ENCODE measurements at places on chromosomes 11 and 22.
A peak's percentile ranks its signal among the peaks of the same experiment; 100 is the strongest.

- no peak for DNase-seq
These were observed 114.0 kb downstream of the SIK3 start for GRCh38 chr11:116984186-116984585.

DNA sequence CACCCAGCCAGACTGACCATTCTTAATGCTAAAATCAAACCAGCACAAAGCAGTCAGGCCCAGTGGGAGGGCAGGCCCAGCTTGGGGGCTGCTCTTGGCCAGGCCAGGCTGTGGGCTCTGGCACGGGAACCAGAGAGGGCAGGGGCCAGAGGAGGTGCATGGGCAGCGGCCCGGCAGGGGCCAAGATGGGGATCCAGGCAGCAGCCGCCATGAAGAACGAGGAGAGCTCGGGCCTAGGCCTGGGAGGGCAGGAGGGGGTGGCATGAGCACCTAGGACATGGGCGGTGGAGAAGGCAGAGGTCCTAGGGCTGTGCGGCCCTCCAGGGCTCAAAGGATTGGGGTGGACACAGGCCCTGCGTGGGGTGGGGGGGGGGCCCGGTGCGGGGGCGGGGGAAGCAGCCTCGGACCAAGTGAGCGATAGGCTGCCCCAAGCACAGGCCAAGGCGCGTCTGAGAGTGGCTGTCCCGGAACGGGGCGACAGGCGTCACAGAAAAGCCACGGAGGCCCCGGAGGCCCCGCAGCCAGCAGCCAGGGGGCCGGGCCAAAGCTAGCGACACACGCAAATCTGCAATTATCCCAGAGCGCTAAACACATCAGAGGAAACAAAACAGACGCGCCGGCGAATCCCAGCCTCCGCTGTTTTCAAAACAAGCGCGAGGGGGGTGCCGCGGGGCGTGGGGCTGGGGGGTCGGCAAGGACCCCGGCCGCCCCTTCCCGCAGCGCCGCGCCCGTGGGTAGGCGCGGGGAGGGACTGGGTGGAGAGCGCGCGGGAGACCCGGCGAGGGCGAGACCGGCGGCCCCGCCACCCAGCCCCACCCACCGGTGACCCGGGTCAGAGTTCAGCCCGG is 8.3 kb downstream of the PLXNB2 start:
- no peak for DNase-seq

- DNase-seq = no peak
These were observed 110.9 kb downstream of the RASSF10 start for GRCh38 chr11:13119941-13120520.

- no peak for DNase-seq
These were observed 222.3 kb downstream of the ETS1 start for GRCh38 chr11:128365044-128365443.

- peak; percentile 10 for DNase-seq
These were observed 54.4 kb downstream of the TRAF6 start for GRCh38 chr11:36455658-36456111.

- DNase-seq = no peak
These were observed 3.3 kb upstream of the FXYD2 start for GRCh38 chr11:117827521-117828511.
